Smooth muscle cell of the brain vasculature (primary cell): ENCODE measurements at places on chromosomes 3 and 15.

DNA sequence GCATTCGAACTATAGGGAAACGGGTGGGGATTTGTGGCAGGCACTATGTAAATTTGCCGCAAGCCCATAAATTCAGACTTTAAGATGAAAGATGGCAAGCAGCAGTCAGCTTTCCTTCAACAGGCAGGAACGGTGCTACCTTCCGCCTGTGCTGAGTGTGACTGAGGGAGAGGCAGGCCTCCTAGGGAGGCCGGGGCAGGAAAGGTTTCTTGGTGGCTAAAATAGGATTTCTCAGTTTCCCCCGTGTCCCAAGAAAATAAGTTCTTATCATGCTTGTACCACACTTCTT lies 12.5 kb downstream of the FLNB start:
- no peak for DNase-seq

GRCh38 chr3:12653747-12654146 lies 10.2 kb downstream of the RAF1 start:
- no peak for DNase-seq

DNA sequence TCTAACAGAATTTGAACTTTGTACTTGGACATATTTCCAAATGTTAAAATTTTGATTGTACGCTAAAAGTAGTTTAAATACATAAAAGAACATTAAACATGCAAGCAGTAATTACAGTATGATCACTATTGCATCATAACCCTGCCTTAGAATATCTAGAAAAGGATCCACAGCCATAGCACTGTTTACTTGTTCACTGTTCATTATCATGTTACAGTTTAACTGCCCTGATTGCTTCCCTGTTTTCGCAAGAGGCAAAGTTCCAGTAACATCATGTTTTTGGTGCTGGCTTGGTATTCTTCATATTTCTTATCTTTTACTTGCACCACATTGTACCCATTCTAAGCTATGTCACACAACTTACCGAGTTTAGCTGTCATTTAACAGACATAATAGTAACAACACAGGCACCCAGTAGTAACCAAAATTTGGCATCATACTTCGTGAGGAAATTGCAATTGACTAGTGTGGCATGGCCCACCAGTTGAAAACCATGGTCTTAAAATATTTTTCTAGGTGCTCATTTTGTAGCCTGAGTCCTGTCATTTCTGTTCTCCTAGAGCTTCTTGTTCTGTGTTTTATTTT lies 13.3 kb upstream of the TMEM87A start:
- DNase-seq = no peak

DNA sequence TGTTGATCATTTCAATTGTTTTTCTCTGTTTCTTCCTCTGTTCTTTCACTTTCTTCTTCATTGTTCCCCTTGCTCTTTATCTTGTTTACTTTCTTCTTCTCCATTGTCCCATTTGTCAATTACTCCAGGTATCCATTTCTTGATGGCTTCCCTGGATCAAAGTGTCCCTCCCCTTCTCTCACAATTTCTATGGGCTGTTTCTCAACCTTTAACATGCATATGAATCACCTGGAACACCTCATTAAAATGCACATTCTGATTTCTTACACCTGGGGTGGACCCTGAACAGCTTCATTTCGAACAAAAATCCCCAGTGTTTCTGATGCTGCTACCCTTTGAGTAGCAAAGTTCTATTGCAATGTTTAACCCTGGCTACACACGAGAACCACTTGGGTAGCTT lies 454.8 kb downstream of the EPHA6 start:
- no peak for DNase-seq

DNA sequence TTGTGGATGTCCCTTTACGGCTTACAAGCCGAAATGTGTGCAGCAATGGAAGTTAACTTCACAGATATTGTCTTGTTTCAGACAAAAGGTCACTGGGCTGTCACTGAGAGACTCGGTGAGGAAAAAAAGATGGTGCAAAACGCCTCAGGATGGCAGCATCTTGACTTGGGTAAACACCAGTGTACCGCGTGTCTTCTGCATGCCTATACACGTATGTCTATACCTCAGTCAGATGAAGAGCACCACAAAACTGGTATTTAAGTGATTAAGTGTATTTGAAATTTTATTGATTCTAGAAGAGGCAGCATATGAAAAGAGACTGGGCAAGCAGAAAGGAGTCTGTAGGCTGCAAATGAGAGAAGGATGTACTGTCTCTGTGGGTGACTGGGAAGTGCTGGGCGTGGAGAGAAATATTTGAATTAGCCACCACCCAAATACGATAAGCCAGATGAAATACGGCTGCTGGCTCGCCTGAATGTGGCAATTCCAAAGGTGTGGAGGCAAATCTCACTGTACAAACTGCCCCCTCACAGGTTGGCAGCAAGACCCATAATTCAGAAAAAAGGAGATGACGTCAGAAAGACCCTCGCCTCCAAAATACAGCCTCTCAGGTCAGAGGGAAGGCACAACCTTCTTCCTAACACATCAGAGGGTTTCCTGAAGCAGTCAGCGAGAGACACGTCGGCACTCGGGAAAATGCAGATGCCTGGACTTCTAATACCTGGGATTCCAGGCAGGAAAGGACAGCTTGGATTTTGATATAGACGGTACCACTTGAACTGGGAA lies 53.4 kb upstream of the NEO1 start:
- DNase-seq = no peak

GRCh38 chr3:16252243-16252978 lies 12.3 kb downstream of the DPH3 start:
- no peak for DNase-seq

DNA sequence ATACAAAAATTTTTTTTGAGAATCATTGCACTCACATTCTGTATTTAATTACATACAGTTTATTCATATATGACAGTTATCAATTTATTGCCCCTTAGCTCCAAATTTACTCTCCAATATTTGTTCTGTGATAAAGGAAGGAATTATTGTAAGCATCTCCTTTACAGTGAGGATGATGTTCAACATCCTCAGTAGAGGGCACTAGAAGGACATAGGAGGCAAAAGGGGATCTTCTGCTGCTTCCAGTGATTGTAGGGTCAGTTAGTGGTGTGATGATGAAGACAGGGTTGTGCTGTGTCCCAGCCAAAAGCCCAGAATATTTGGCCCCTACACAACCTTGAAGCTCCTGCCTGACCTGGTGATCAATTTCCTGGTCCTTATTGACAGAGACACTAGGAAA lies 89.9 kb upstream of the DCBLD2 start:
- DNase-seq = no peak

DNA sequence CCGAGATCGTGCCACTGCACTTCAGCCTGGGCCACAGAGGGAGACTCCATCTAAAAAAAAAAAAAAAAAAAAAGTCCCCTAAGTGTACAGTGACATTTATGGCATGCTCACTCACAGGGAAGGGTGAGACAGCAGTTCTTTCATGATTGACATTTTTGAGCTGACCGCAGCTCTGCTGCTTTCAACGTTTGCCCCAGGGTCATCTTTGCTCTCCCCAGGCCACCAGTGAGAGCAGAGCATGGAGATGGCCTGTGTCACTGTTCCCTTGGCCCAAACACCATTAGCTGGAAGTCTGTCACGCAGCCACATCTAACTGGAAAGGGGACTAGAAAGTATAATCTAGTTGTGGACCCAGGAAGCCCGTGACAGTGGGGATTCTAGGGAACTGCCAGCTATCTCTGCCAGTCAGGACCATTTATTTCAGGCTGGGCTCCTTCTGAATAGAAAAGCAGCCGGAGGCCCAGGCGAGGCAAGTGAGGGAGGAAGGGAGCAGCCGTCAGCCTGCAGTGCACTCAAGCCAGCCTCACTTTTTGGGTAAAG lies 193.4 kb upstream of the HES1 start:
- DNase-seq = no peak

DNA sequence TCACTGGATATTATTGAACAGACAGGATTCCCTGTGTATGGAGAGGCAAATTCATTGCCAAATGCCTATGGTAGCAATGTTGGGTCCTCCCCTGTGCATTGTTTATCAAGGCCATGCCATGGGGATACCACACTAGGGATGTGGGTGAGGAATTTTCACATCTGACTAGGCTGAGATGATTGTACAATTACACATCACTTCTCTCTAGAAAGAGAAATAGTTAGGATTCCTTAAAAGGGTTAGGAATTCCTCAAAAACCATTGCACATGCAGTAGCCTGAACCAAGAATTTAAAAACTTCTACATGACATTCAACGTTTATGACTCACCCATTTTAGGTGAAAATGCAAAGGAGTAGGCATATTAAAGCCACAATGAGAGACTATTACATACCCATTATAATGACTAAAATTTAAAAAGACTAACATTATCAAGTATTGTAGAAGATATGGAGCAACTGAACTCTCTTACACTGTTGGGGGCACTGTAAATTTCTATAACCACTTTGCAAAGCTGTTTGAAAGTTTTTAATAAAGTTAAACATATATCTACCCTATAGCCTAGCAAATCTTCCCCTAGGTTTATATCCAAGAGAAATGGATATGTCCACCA lies 175.9 kb downstream of the THRB start:
- no peak for DNase-seq

GRCh38 chr3:50264964-50265485 lies 3.9 kb upstream of the SEMA3B start:
- DNase-seq = no peak

DNA sequence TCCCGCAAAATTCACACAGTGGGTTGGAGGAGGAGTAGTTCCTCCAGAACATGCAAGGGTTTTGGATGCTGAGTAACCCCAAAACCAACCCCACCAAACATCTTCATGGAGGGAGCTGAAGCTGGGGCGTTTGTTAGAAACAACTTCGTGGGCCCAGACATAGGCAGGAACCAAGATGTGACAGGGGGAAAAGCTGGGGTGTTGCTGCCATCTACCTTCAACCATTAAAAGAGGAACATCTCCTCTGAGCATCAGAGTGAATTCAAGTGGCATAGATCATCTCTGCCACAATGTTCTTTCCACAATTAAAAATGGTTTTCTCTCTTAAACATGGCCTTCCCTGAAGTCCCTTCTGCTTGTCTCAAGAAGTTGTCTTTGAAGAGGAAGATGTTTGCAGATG lies 20.5 kb downstream of the SIDT1 start:
- no peak for DNase-seq

DNA sequence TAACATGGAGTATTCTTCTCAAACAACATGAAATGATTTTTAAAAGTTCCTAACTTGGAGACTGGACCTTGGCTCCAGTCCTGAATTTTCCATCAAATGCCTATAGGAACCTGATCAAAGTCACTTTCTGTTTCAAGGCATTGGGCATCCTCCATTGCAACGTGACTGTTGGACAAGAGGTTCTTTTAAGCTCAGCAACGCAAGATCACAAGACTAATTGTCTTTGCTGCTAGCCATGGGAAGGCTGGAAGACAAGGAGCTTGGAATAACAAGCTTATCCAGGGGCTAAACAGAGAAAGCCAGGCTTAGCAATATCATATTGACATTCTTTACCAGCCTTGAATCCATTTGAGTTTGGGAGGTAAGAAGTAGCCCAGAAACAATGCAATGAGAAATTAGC lies 48.3 kb downstream of the SST start:
- no peak for DNase-seq

GRCh38 chr15:25711164-25711563 lies 152.0 kb downstream of the ATP10A start:
- DNase-seq = no peak

DNA sequence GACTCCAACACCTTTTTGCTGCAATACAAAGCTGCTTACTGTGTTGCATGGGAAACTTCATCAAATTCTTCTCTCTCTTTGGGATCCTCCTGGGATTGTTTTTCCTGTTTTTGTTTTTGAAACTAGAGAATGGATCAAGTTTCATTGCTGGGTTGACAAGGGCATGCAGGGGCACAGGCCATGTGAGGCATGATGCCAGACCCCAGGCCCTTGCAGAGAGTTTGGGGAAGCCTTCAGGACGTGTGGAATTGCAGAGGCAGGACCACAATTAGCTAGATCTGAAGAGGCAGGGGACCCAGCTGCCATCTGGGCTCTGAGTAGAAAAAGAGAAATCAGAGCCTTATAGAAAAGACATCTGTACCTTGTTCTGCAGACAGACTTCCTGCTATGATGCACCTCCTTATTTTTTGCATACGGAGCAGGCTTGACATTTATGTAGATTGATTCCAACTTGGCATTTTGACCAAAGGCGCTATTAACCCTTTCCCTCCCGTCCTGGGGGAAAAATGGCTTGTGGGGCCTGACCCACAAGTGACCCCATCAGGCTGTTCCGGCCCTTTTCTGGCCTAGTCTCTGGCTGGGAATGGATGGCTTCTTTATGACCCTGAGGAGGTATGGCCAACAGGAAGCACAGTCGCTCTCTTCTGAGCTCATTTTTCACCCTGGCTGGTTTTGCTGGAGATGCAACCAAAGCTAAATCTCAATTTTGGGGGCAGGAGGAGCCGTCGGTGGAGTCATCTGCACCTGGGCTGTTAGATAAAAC lies 44.3 kb upstream of the CHRNB4 start:
- no peak for DNase-seq

DNA sequence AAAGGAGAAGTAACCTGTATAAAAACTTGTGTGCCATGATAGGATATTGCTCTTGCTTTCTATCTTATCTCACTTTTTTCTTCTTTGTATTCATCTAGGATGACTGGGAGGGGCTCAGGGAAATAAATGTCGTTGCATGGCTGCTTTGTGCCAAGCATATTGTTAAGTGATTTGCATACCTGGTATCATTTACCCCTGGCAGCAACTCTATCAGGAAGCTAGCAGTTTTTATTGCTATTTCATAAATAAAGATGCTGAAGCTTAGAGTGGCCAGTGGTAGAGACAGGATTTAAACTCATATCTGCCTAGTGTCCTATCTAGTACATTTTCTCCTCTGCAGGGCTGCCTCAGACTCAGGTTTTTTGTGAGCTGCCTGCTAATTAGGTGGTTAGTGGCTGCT lies 253.3 kb downstream of the PTPRG start:
- DNase-seq = no peak

GRCh38 chr3:44355362-44356033 lies 16.9 kb downstream of the TCAIM start:
- peak; percentile 35 for DNase-seq

DNA sequence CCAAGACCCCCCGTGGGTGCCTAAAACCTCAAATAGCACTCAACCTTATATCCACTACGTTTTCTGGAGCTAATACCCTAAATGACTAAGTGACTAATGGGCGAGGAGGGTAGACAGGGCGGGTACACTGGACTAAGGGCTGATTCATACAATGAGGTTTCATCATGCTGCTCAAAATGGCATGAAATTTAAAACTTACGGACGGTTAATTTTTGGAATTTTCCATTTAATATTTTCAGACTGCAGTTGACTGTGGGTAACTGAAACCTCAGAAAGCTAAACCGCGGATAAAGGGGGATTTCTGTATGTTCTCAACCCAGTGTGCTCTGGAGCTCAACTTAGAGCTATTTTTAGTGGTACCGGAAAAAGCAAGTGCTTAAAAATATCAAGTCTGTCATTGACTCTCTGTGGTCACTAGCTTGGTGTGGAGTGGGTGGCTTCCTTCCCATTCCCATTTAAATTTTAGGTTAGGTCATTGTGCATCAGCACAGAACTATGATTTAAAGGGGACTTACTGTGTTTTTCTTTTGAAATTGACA lies 72.9 kb downstream of the LRRC28 start:
- peak; percentile 37 for DNase-seq
